ENCODE measurements at places on chromosomes 6 and 20.

DNA sequence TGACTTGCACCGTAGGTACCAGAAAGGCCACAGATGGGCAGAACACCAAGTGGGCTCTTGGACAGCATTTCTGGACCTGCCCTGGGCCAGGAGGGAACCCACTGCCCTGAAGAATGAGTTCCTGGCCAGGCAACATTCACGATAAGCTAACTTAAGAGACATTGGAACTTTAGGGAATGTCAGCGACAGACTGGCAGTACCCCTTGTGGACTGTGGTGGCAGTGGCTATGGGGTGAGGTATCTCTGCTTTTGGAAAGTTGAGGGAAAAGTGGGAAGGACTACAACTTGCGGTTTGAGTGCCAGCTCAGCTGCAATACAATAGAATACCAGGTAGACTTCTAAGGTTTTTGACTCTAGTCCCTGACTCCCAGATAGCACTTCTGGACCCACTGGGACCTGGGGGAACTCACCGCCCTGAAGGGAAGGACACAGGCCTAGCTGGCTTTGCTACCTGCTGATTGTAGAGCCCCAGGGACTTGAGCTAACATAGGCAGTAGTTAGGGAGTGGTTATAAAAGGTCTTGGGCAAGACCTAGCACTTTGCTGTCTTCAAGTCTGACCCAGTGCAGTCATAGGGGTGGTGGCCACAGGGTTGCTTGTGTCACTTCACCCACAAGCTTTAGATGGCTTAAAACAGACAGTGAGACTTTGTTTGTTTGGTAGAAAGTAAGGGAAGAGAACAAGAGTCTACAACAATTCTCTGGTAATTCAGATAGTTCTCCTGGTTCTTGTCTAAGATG, 617.6 kb downstream of the COL12A1 start:
- DNase-seq: no peak

DNA sequence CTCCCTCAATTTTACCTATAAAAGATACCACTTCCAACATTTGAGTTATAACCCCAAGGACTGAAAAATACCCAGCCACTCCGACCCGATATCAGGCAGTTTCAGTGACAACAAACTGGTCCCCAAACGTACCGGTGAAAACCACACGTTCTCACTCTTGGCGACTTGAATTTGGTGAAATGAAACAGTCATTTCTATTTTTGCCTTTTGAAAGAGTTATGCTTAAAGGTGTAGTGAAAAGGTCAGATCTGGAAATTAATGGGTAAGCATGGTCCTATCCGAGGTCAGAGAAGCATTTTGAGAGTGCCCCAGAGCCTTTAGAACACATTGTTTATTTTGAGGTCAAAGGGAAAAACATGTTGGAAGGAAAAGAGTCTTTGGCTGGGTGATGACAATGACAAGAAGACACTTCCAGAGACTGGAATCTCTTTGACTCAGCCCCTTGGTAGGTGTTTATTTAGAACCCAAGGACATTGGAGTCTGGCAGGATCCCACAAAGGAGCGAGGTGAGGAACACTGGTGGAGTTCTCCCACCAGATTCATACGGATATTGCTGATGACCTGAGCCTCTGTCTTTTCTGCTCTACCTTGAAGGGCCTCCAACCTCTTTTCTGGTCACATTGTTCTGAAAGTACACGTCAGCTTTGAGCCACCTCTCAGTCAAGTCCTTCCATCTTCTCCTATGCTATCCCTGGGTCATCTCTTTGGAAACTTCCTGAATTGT, 235.0 kb downstream of the GMPR start:
- no peak for DNase-seq

DNA sequence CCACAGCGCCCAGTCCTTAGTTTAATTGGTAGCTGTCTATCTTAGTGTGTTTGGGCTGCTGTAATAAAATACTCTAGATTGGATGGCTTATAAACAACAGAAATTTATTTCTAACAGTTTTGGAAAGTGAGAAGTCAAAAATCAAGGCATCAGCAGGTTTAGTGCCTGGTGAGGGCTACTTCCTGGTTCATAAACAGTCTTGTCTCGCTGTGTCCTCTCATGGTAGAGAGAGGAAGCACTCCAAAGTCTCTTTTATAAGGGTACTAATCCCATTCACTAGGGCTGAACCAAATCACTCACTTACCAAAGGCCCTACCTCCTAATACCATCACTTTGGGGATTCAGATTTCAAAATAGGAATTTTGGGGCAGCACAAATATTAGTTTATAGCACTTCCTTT, 336.9 kb upstream of the RSPO3 start:
- DNase-seq: no peak

- no peak for DNase-seq
Measured at GRCh38 chr6:121305957-121306607, 28.2 kb downstream of the TBC1D32 start.

- DNase-seq: no peak
Measured at GRCh38 chr6:14567842-14568241, 450.3 kb downstream of the CD83 start.

GRCh38 chr20:62896526-62896925, 29.8 kb downstream of the DIDO1 start:
- DNase-seq: no peak

DNA sequence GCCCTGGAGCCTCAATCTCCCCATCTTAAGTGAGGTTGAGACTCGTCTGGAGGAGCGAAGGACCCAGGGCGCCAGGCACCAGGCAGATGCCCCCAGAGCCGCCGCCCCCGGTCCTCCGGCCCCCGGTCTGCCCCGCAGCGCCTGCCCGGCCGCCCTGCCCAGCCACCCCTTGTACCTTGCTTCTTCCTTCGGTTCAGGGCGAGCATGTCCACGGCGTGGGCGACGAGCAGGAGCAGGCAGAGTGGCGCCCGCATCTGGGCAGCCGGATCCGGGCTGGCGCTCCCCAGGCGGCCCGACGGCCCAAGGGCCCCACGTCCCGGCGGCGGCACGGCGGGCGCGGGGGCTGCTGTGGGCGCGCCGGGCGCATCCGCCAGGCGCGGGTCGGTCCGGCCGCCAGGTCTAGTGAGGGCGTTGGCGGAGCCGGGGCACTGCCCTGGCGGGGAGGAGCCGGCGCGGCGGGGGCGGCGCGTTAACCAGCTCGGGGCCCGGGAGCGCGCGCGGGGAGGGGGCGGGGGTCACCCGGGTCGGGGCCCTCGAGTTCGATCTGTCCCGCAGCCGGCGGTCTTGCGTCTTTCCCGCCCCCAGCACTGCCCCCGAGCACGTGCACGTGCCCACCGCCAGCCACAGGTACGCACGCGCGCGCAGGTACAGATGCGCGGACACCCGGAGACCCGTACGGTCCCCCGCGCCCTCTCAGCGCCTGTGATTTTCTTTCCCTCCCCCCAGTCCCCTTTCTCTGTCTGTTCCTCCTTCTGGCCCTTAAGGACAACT, at the start of gene RSPO4:
RSPO4 (minus strand) TSS at position 401 of the 771 bp plus-strand sequence; CDS start at position 254, 147 bp downstream.
- no peak for DNase-seq

GRCh38 chr6:62737792-62738191, 451.8 kb upstream of the KHDRBS2 start:
- no peak for DNase-seq

DNA sequence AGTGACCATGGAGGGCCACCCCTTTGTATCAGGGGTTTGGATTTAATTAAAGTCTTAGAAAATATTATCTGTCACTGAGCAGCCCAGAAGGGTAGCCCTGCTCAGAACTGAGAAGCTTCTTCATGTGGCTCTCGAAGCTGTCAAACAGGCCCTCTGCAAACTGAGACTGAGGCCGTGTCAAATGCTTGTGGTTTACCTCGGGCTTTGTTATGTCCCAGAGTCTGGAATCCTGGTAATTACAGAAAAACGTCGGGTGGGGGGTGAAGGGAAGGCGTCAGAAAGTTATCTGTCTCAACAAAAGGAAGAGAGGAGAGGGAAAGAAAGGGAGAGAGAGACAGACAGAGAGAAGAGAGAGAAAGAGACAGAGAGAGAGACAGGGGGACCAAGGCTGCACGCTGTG, 200.8 kb downstream of the BMP7 start:
- DNase-seq: no peak

DNA sequence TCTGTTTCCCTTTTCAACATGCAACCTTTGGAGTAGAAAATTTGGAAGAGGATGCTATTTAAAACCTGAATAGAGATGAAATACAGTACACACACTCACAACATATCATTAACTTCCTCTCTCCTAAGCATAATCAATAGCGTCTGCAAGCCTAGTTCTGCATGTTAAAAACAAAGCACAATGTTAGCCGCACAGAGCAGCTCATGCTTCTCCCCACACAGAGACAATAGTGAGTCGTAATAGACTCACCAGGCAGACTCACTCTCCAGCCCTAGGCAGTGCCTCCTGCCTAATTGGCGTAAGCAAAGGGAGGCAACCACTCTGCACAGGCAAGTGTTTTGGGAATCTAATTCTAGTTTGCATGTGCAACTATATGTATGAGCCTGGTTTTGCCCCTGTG, 45.8 kb upstream of the ARID1B start:
- no peak for DNase-seq

- no peak for DNase-seq
Measured at GRCh38 chr6:106702451-106703110, 73.2 kb downstream of the QRSL1 start.

GRCh38 chr6:141133346-141133745, 999.4 kb upstream of the GJE1 start:
- no peak for DNase-seq

DNA sequence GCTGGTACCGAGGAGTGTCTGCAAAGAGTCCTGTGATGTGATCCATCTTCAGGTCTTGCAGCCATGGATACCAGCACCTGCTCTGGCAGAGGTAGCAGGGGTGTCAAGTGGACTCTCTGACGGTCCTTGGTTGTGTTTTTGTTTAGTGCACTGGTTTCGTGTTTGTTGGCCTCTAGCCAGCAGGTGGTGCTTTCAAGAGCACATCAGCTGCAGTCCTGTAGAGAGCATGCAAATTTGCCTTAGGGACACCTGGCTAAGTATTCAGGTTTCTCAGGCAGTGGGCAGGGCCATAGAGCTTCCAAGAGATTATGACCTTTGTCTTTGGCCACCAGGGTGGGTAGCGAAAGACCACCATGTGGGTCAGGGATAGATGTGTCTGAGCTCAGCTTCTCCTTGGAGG, 14.5 kb upstream of the RGS17 start:
- DNase-seq: no peak

DNA sequence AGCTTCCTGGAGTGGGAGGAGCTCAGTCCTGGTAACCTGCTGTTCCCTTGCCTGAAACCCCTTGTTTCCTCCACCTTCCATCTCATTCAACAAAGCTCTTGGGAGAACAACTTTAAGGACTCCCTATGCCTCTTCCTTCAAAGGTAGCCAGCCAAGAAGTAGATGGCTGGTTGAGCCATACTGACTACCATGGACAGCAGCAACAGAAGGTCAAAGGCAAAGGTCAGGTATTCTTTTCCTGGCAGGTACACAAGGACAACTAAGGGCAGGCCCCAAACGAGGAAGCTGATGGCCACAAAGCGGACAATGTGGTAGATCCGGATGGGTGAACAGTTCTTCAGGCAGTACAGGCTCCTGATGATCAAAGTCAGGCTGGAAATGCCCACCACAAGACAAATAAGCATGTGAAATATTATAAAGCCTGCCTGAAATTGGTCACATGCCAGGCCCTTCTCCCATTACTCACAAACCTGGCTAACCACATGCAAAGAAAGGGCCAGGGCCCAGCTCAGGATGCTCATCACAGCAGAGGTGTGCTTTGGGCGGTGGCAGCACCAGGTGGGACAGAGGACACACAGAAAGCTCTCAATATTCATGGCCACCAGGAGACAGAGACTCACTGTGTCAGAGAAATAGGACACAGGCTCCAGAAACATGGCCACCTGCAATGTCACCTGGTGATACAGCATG, 21.7 kb downstream of the UBD start:
- DNase-seq: no peak
